ENCODE measurements at places on chromosomes 5 and 9.

DNA sequence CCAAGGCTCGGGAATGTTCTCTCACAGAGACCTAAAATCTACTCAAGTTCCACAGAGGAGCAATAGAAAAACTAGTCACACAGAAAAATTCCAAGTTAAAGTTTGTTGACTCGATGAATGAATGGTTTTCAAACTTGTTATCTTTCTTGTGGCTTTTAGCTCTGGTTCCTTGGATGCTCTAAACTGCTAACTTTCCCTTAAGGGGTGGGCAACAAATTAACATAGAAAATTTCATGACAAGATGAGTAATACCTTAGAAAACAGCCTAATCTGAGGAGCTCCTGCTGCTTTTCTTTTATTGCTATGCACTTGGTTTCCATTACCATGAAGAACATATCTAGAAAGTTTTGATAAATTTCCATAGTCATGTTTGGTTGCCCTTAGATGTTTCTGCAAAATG lies 100.2 kb upstream of the CCDC112 start:
- DNase-seq: no peak

DNA sequence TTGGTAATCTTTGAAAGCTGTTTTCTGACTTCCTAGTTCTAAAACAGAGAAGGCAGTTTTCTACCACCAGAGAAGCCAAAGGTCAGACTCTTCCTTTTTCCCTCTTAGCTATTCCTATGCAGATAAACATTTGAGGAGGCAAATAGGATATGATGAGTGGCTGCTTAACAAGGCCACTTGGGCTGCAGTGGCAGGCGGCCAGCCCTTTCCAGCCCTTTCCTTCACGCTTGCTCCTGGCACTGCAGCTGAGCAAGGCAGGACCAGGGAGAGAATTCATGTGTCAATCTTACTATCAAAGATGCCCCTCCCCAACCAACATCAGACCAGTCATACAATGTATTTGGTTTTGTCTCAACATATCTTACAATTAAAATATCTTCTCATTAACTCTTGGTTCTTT lies 36.8 kb upstream of the RNF38 start:
- no peak for DNase-seq

DNA sequence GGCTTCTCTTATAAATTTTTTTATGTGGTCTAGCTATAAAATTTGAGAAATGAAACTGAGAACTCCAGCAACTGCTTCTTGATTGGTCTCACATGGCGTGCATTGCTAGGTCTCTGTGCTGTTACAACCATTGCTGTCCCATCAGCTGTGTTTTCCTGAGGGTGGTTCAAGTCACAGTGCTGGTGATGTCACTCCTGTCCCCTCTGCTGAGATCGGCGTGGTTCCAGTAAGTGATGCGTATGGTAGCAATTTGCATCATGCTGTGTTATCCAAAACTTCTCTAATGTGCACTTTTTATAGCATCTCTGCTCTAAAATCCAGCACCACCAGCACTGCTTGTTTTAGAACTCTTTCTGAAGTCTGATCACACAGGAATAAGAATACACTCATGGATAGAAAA lies 112.6 kb upstream of the ZNF608 start:
- no peak for DNase-seq

- no peak for DNase-seq
These were observed 364 bp downstream of the RPS6 start for GRCh38 chr9:19379697-19380046.

DNA sequence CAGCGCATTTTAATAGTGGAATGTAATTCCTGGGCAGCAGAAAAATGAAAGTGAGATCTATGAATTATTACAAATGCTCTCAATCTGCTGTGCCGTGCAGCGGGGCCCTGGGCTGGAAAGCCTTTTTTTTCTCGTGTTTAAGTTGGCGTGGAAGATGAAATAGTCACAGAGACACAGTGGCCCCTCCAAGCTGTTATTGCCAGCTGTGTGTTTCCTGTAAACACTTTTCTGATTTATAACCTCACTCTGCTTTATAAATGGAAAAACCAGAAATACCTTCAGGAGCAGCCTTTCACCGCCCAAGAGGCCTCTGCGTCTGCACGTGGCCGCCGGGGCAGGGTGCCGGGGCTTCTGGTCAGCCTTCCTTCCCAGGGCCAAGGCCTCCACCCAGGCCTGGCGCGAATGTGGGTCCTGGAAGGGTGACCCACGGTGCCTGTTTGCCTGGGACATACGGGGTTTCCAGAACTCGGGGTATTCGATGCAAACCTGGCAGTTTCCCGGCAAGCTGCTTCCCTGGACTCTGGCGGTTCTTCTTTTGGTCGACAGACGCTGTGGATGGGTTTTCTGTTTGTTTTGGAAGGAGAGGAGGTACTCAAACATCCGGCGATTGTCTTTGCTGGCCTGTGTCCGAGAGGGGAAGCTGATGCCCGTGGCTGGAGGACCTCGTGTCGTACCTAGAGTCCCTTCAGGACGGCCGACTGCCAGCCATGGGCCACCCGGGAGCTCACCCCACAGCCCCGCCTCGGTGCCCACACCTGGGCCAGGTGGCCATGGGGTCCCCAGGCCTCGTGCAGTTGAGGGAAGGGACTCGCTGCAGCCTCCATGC lies 256.7 kb downstream of the PARP8 start:
- DNase-seq: no peak

DNA sequence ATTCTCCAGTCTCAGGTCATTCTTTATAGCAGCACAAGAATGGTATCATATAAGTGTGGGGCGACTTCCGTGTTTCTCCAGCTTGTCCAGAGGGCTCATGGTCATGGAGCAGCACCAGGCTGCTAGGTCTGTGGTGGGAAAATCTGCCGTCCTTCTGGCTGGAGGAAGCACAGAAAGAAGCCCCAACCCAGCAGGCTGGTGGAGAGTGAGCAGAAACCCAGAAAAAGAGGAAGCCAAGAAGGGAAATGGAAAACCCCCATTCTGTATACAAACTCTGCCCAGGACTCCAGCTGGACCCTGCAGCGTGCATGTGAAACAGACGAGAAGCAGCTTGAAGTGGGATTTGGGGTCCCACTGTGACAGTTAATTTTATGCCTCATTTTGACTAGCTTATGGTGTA lies 34.3 kb upstream of the OLFM1 start:
- DNase-seq: no peak

DNA sequence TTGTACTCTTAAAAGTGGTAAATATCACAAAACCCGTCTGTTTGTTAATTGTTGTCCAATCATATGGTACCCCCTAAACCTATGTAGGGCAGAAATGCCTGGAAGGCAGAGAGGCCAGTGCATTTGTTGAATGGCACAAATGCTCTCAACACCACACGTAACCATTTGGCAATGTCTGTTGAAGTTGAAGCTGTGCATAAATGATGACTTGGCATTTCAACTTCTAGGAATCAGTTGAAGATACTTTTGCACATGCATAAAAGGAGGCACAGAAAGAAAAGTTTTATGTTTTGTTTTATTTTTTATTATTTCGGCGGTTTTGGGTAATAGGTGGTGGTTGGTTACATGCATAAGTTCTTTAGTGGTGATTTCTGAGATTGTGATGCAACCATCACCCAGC lies 246.6 kb downstream of the TAF11L14 start:
- DNase-seq: no peak

DNA sequence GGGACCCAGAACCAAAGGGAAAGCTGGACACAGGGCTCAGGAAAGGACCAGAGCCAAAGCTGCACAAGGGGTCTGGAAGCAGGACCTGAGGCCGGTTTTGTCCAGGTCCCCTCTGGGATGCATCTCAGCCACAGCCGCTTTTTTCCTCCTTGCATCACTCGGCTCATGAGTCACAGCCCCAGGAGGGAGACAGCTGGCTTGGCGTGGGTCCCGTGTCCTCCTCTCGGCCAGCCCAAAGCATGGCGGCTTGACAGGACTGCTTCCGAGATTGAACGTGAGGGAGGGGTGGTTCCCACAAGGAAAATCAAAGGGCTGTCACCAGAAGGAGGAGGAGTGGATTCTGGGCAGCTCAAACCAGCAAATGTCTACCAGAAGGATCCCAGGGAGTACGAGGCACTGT lies 56.7 kb upstream of the CPLX2 start:
- no peak for DNase-seq

DNA sequence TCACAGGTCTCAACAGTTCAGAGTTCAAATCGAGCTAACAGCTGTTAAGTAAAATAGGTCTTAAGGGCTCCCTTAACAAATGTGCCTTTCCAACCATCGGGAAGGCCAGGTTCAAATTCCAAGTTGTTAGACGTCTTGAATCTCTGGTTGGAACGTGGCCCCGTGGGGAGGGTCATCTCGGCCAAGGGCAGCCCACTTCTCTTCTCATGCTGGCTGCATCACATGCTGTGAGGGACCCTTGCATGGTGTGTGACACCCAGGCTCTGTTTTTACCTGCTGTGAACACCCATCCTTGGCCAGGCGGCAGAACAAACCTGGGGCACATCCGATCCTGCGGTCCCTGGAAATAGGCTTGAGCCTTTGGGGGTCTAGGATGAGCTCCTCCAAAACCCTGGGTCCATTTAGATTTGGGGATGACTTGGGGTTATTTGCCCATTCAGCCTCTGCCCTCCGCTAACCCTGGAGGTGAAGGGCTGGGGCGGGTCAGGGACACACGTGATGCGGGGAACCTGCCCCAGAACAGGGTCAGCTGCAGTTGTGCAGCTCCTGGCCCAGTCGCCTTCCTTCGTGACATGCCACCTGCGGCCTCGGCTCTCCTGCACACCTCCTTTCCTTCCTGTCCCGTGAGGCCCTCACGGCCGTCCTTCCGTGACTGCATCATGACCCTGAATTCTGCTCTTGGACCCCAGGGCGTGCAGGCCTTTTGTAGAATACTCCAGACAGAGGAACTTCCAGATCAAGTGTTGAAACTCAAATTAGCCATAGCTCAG lies 45.9 kb downstream of the BOD1 start:
- no peak for DNase-seq

DNA sequence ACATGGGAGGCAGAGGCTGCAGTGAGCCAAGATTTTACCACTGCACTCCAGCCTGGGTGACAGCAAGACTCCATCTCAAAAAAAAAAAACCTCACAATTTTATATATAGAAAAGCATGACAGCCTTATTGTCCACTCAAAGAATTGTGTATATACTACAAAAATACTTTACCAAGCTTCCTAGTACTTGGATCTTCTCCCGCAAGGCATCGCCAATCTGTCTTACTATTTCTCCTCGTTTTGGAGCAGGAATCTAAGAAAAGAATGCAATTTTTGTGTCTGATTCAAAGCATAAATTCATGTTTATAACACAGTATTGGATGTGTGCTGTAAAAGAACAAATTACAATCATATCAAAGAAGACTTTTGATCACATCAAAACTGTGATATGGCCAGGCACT lies 11.3 kb downstream of the ALDH7A1 start:
- no peak for DNase-seq

GRCh38 chr9:137760426-137760825 lies 117.2 kb upstream of the CACNA1B start:
- no peak for DNase-seq

DNA sequence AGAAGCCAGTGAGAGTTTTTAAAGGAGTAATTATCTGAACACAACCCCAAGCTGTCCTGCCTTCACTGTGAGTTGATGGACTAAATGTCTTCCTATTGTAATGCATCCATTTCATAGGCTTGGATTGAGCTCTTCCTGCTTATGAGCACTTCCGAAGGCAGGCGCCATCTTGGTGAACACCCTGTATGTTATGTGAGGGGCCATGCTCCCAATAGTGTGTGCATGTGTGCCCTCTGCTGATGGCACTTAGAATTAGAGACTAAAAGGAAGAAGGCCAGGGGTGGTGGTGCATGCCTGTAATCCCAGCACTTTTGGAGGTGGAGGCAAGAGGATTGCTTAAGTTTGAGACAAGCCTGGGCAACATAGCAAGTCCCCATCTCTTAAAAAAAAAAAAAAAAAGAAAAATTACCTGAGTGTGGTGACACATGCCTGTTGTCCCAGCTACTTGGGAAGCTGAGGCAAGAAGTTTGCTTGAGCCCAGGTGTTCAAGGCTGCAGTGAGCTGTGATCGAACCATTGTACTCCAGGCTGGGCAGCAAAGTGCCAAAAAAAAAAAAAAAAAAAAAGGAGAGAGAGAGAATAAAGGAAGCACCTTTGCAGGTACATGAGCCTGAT lies 65.0 kb downstream of the C9orf152 start:
- DNase-seq: no peak

DNA sequence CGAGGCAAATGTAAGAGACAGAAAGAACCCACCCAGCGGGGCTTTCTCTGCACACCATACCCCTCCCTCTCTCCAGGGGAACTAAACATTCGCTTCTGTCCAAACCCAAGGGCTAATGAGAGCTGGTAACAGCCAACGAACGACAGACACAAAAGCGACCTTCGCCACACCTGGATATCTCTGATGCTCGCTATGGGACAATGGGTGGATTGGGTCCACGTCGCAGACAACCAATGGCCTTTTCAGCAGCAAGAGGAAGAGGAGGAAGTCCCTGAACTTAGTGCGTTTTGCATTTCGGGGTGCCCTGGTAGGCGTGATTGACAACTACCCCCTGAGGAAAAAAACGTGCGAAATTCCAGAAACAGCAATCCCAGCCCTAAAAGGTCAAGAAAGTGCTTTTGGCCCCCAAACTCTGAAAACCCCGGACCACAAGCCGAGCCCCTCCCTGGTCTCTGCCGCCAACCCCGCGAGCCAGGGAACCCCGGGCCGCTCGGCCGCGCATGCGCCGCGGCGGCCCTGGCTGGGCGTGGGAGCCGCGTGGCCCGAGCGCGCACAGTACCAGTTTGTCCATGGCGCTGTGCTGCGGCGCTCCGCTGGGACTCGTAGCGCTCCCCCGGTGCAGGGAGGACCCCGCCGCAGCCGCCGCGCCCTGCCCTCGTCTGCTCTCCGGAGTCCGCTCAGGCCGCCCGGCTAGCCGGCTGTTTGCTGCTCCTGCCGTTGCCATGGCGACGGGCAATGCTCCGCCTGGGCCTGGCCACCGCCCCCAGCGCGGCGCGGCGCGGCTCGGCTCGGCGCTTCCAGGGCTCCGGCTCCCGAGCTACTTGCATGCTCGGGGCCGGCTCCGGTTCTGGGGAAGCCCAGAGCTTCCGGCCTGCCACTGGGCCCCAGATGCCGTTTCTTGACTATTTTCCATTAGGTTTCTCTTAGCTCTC lies 66.9 kb upstream of the DNAH5 start:
- peak; percentile 58 for DNase-seq

- no peak for DNase-seq
These were observed 1.3 kb downstream of the PTCH1 start for GRCh38 chr9:95515272-95516113.

- DNase-seq: no peak
These were observed 176.8 kb downstream of the ISOC1 start for GRCh38 chr5:129271308-129271707.

DNA sequence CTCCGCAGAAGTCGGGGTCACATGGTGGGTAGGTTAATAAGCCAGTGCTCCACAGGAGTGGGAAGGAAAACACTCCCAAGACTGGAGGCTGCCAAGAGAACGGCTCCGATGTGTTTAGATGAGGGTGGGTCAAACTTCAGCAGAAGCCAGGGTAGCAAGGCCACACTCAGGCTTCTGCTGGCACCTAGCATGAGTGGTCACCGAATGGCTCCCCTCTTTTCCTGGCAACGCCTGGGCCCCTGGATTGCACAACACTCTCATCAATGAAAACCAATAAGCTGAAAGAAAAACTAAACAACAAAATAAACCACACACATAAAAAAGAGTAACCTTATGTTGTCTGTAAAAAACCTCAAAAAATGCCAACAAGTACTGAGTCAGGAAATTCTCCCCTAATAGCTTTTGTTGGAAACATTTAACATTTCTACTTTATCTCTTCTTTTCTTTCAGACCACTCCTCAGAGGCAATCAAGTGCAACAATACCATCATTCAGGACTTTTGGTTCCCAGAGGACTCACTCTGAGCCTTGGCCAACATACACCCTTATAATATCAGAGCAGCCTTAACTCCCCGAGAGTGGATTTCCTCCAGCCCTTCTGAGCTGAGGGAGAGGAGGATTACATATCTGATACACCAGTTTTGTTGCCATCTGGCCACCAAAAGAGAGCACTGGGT lies 279.9 kb downstream of the ENC1 start:
- no peak for DNase-seq

GRCh38 chr5:148841519-148841918 lies 15.1 kb downstream of the ADRB2 start:
- no peak for DNase-seq

Measured in GM18507 (cell line).